Ureter (tissue), 1 donor: ENCODE measurements at places on chromosomes 1 and 21. TPM values are rescaled to one million over a fixed set of nuclear protein-coding genes. Genes with fewer than 3 reads are reported as not detected.

DNA sequence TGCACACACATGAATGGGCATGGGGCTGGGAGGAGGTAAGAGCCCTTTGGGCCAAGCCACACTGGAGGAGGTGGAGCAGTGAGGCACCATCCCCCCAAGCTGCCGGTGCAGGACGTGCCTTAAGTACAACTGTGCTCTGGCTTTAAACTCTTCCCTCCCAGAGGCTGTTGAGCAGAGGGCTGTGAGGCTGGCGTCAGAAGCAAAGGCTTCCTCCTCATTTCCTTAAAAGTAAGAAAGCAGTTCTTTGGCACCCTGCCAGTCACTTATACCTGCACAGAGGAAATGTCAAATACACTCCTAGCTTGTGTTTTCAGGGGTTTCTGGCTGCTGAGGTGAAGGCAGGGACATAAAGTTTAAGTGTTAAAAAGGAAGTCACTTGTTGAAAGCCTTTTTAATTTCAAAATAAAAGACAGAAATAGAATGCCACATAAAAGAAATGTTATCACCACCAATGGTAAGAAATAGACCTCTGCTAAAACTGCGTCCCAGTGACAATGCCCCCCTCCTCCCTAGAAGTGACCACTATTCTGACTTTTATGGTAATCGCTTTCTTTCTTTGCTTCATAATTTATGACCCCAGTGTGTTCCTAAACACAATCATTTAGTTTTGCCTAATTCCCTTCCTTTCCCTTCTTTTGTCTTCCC, 33.0 kb downstream of the LAMC2 start:
- DNase-seq, result peak; percentile 84

GRCh38 chr21:31255036-31255435, 89.0 kb downstream of the TIAM1 start:
- no peak for DNase-seq

DNA sequence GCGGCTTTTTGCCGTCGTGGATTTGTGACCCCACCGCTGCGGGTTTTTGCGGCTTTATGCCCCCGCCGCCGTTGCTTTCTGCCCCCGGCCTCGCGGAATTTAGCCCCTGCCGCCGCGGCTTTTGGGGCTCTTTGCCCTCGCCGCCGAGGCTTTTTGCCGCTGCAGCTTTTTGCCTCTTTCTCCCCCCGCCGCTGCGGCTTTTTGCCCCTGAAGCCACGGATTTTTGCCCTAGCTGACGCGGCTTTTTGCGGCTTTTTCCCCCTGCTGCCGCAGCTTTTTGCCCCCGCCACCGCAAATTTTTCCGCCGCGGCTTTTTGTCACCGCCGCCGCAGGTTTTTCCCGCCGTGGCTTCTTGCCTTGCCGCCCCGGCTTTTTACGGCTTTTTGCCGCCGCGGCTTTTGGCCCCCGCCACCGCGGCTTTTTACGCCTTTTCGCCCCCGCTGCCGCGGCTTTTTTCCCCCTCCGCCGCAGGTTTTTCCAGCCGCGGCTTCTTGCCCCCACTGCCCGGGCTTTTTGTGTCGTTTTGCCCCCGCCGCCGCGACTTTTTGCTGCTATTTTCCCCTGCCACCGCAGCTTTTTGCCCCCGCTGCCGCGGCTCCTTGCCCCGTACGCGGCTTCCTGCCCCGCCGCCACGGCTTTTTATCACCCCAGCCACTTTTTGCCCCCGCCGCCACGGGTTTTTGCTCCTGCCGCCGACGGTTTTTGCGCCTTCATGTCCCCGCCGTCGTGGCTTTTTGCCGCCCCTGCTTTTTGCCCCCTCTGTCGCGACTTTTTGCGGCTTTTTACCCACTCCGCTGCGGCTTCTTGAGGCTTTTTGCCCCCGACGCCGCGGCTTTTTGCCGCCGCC, 3933.6 kb downstream of the SRGAP2C start:
- DNase-seq, result no peak

THRAP3 gene
- 129 TPM for total RNA-seq

MYOG gene
- total RNA-seq, result not detected

OR2T11 gene
- not detected for total RNA-seq

TMPRSS3 gene
- 1.7 TPM for total RNA-seq

ST6GALNAC5 gene
- 1.1 TPM for total RNA-seq

- no peak for DNase-seq
Observed at GRCh38 chr1:65330822-65331221, 21.5 kb downstream of the DNAJC6 start.

GRCh38 chr1:80059940-80060339, 1053.4 kb upstream of the ADGRL4 start:
- no peak for DNase-seq

DNA sequence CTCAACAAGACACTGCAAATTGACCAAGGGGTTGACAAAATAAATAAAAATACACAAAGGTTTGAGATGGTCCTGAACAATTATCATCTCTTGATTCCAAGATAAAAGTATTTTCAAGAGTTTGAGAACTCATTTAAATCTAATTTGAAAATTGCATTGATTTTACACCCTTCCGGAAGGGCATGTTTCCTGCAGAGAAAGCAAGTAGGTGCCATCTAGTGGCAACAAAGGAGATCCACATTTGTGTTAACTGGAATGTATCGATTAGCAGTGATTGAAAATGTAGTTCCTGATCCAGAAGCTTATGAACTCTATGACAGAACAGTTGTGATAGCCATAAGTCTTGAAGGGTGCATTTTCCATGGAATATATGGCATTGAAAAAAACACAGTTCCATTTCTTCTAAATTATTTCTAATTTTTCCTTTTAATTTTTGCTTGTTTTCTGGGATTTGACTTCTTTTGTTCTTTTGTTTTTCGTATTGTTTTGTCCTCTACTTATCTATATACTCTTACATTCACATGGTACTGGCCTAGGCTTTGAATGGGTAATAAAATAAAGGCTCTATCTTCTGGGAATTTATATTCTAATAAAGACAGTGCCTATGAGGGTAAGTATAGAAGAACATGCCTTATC, 143.7 kb downstream of the DNM3 start:
- no peak for DNase-seq

RPTN gene
- not detected for total RNA-seq

DNA sequence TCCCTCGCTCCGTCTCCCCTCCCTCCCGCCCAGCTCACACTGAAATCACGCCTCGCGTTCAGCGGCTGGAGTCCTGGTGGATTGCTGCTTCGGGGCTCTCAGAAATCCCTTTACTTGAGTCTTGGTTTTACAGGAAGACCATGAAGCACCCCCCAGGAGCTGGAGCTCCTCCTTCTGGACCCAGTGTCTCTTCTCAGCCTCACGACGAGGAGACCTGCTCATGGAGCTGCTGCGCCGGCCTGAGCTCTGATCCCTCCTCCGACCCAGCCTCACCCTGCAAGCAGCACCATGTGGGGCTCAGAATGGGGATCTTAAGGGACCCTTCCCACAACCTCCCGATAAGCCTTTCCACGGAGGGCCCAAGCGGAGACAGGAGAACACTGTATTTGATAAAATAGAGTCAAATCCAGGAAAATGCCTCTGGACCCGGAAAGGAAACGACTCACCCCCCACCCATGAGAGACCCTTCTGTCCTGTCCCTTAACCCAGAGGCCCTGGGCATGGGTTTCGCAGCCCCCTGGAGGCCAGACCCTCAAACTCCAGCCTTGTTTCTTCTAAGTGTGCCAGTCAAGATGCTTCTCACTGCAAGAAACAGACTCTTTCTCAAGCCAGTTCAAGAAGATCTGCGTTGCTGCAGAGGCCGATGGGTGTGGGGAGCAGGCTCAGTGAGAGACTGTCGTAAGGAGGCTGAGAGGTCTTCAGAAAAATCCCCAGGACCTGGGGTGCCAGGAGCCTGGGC, 26.1 kb downstream of the PDE9A start:
- DNase-seq, result no peak

TRAF3IP3 gene
- 6.2 TPM for total RNA-seq

GRCh38 chr1:76951153-76951552, 83.9 kb downstream of the ST6GALNAC5 start:
- no peak for DNase-seq

DNASE2B gene
- total RNA-seq, result 0.34 TPM

LCE1E gene
- not detected for total RNA-seq

ANGPTL1 gene
- total RNA-seq, result 26.3 TPM

GRCh38 chr1:67227196-67227595, 60.9 kb downstream of the IL23R start:
- DNase-seq, result no peak

ZBTB21 gene
- 24.5 TPM for total RNA-seq

GRCh38 chr1:70142075-70142474, 63.3 kb downstream of the LRRC40 start:
- DNase-seq, result no peak

GRCh38 chr1:91621907-91622306, 121.3 kb downstream of the CDC7 start:
- DNase-seq, result no peak

- DNase-seq, result no peak
Observed at GRCh38 chr1:161954466-161954865, 69.2 kb downstream of the OLFML2B start.

- DNase-seq, result no peak
Observed at GRCh38 chr1:83827741-83828140, 171.2 kb downstream of the TTLL7 start.
